ENCODE measurements at places on chromosomes 12 and 14. TPM values are rescaled to one million over a fixed set of nuclear protein-coding genes. Genes with fewer than 3 reads are reported as not detected.

DNA sequence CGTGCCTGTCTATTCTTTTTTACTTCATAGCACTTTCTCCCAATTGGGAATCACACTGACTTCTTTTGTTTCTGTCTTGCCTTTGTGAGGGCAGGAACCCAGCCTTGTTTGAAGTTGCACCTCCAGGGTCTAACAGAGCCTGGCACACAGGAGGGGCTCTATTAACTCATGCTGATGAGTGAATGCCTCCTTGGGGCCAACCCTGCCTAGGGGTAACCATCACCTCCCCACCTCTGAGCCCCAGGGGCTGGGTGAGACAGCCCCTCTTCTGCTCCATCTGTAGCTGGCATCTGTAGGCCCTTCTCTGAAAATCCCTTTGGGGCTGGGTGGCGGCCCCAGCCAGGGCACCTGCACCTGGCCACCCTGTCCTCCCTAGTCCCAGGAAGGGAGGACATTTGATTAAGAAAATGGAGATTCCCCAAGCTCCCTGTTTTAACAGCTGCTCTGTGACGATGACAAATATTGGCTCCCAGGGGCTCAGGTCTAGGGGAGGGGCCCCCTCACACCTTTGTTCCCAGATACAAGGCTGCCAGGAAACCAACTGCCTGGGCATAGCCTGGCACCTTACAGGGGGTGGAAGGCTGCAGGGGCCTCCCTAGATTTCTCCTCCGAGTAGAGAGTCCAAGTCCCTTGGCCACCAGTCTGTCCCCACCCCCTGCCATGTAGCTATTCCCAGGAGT is 11.8 kb downstream of the TAMALIN start:
- H3K27ac ChIP-seq, result no peak overlapping the region
- DNase-seq, result no peak
- peaks cover 10% of the 10 kb centered on the region for H3K27me3 ChIP-seq
- H3K4me3 ChIP-seq, result no peak overlapping the region
- H3K36me3 ChIP-seq, result no peaks in the 10 kb centered on the region
- no peaks in the 10 kb centered on the region for H3K4me1 ChIP-seq

The OTUB2 gene
- 1.4 TPM for total RNA-seq

GRCh38 chr12:12017135-12017581 is 53.6 kb upstream of the BCL2L14 start:
- no peak overlapping the region for H3K4me3 ChIP-seq
- H3K4me1 ChIP-seq, result peaks cover 16% of the 10 kb centered on the region
- no peak overlapping the region for H3K27ac ChIP-seq
- H3K36me3 ChIP-seq, result no peaks in the 10 kb centered on the region

The SPTB gene
- total RNA-seq, result not detected

GRCh38 chr12:77054851-77055250 is 10.5 kb downstream of the E2F7 start:
- DNase-seq, result no peak
- no peaks in the 10 kb centered on the region for H3K27me3 ChIP-seq
- peaks cover 14% of the 10 kb centered on the region for H3K4me1 ChIP-seq
- no peak overlapping the region for H3K4me3 ChIP-seq
- peaks cover 18% of the 10 kb centered on the region for H3K36me3 ChIP-seq
- H3K27ac ChIP-seq, result no peak overlapping the region

DNA sequence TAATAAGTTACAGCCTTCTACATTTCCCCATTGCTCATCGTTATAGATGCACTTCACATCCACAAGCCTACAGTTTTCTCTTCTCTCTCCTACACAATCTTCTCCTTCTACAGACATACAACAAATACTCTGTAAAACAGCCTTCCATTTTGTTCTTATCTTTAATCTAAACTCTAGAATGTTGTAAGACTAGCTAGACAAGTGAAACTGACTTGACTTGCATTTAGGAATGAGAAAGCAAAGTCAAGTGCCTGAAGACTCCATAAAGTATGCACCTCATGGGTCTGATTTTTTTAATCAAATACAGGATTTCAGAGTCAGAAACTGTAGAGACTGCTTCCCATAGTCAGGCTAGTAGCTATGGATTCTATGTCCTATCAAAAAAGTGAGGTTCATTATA is 190.3 kb downstream of the KLHL28 start:
- no peak for DNase-seq
- H3K4me1 ChIP-seq, result no peaks in the 10 kb centered on the region
- H3K4me3 ChIP-seq, result no peak overlapping the region
- no peaks in the 10 kb centered on the region for H3K36me3 ChIP-seq
- H3K27me3 ChIP-seq, result no peaks in the 10 kb centered on the region
- no peak overlapping the region for H3K27ac ChIP-seq

DNA sequence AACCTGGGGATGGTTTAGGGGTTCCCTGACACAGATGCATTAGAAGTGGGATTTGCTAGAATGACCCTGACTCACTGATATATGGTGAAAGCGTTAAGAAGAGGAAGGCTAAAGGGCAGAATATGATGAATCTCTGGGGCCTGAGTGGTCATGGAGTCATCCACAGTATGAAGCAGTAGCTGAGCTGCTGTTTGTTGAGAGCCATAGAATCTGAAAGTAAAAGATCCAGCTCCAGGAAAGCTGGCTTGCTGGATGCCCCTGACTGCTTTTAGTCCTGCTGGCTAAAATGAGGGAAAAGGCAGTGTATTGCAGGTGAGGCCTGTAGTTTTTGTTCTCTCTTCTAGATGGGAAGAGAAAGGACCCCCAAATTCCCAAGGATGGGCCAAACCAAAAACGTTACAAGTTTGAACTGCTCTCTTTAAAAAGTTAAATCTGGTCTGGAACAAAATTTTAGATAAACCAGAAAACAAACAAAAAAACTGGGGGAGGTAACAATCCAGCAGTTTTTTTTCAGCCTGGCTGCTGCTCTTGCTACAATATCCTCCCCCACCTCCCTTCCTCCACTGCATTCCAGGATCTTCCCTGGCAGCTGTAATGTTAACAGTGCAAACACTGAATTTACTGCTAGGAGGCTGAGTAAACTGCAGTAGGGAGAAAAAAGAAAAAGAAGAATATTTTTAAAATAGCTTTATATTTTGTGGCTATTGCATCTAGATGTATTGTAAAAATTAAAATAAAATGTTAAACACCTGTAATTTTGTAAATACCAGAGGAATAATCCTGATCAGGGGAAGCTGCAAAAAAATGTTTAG is 16.5 kb downstream of the SEL1L start:
- DNase-seq, result peak; percentile 34
- H3K4me1 ChIP-seq, result peaks cover 16% of the 10 kb centered on the region
- peaks cover 8% of the 10 kb centered on the region for H3K36me3 ChIP-seq
- H3K27ac ChIP-seq, result peak overlapping the region; percentile 65
- no peaks in the 10 kb centered on the region for H3K27me3 ChIP-seq
- H3K4me3 ChIP-seq, result peak overlapping the region; percentile 27

The NELL2 gene
- total RNA-seq, result not detected

The YBX3 gene
- 147 TPM for total RNA-seq

- peak; percentile 87 for DNase-seq
- no peak overlapping the region for H3K4me3 ChIP-seq
- no peaks in the 10 kb centered on the region for H3K36me3 ChIP-seq
Measured at GRCh38 chr14:94575730-94576585, 5.3 kb upstream of the SERPINA5 start.

DNA sequence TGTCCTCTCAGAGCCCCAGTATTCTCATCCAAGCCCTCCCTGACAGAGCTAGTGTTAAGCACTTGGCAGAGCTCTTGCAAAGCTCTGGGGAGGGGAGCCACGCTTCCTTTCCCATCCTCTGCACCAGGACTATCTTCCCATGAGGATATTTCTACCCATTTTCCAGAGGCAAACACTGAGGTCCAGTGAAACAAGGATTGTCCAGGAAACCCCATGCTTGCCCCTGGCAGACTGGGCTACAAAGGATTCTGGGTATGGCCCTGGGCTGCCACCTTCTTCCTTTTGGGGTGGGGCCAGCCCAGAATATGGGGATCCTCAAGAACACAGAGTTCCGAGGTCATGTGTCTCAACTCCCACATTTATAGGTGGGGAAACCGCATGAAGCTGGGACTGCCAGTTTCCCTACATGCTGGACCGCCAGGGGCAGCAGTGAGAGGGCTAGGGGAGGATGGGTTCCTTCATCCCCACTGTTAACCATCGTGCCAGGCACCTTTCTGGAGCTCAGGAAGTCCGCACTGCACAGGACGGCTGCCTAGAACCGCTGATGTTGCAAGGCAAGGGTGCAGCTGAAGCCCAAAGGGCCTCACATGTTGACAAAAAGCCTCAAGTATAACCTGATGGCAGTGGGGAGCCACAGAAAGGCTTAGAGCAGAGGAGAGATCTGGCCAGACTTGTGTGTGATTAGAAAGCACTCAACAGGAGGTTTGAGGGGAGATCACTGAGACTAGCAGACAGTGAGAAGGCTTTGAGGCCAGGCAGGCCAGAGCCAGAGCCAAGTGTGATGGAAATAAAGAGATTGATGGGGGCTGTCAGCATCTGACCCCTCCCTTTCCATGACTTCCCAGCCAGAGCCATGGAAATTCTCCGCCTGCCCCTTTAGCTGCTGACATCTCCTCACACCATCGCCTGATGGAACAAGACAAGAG is 5.5 kb upstream of the CCDC85C start:
- DNase-seq, result peak; percentile 78
- no peaks in the 10 kb centered on the region for H3K36me3 ChIP-seq
- H3K4me1 ChIP-seq, result peaks cover 12% of the 10 kb centered on the region
- H3K27me3 ChIP-seq, result no peaks in the 10 kb centered on the region
- no peak overlapping the region for H3K27ac ChIP-seq

- peak overlapping the region; percentile 91 for H3K27ac ChIP-seq
- H3K4me3 ChIP-seq, result peak overlapping the region; percentile 59
- peak; percentile 83 for DNase-seq
- H3K27me3 ChIP-seq, result no peaks in the 10 kb centered on the region
- peaks cover 84% of the 10 kb centered on the region for H3K4me1 ChIP-seq
Measured at GRCh38 chr12:47813511-47814196, 6.0 kb downstream of the HDAC7 start.

GRCh38 chr12:2613326-2614073 is 181.3 kb upstream of the FKBP4 start:
- peaks cover 29% of the 10 kb centered on the region for H3K4me1 ChIP-seq
- no peaks in the 10 kb centered on the region for H3K27me3 ChIP-seq
- H3K27ac ChIP-seq, result peak overlapping the region; percentile 78
- H3K36me3 ChIP-seq, result peaks cover 4% of the 10 kb centered on the region
- DNase-seq, result peak; percentile 98

The FAIM2 gene
- total RNA-seq, result 1.4 TPM

DNA sequence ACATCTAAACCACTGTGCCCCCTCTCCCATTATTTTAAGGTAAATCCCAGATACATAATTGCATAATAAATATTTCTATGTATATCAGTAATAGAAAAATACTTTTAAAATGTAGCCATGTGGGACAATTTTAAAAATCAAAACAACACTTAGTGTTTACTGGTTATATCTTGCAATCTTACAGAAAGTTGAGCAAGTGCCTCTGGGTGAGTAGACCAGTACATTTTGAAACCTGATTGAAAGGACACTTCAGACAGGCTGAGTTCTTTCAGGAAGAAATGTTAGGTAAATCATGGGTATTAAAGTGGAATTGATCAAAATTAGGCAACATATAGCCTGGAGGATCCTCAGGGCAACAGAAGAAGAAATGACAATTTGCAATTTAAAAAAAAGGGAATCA is 7.2 kb downstream of the SLC38A4 start:
- DNase-seq, result no peak
- no peaks in the 10 kb centered on the region for H3K27me3 ChIP-seq
- no peaks in the 10 kb centered on the region for H3K36me3 ChIP-seq

GRCh38 chr14:33279865-33280264 is 341.2 kb downstream of the NPAS3 start:
- no peak overlapping the region for H3K4me3 ChIP-seq
- H3K36me3 ChIP-seq, result no peaks in the 10 kb centered on the region
- no peak for DNase-seq
- no peaks in the 10 kb centered on the region for H3K4me1 ChIP-seq
- H3K27ac ChIP-seq, result no peak overlapping the region

GRCh38 chr12:106147956-106148355 is 9.2 kb upstream of the NUAK1 start:
- H3K4me1 ChIP-seq, result peaks cover 13% of the 10 kb centered on the region
- H3K27me3 ChIP-seq, result no peaks in the 10 kb centered on the region
- no peak for DNase-seq
- H3K4me3 ChIP-seq, result no peak overlapping the region
- H3K36me3 ChIP-seq, result no peaks in the 10 kb centered on the region
- no peak overlapping the region for H3K27ac ChIP-seq
